ENCODE measurements at places on chromosomes 6 and 20.

- no peak for DNase-seq
Measured at GRCh38 chr6:75815756-75816155, 66.7 kb downstream of the MYO6 start.

DNA sequence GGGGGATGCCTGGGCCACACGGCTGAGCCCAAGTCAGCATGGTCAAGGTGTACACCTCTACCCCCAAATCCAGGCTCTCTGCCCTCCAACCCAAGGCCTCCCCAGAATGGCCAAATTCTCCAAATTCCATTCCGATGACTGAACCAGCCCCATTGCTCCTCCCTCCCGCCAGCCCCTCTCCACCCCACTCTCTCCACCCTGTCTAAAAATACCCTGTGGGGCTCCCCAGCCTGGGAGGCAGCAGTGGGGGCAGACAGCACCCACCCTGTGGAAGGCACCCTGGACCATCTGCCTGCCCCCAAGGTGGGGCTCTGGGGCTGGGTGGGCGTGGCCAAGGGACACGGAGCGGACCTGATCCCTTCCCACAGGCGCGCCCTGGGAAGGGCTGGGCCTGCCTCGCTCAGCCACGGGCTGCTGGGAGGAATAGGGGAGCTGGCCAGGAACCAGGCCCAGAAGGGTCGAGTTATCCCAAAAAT, 11.4 kb downstream of the TEAD3 start:
- DNase-seq: no peak

DNA sequence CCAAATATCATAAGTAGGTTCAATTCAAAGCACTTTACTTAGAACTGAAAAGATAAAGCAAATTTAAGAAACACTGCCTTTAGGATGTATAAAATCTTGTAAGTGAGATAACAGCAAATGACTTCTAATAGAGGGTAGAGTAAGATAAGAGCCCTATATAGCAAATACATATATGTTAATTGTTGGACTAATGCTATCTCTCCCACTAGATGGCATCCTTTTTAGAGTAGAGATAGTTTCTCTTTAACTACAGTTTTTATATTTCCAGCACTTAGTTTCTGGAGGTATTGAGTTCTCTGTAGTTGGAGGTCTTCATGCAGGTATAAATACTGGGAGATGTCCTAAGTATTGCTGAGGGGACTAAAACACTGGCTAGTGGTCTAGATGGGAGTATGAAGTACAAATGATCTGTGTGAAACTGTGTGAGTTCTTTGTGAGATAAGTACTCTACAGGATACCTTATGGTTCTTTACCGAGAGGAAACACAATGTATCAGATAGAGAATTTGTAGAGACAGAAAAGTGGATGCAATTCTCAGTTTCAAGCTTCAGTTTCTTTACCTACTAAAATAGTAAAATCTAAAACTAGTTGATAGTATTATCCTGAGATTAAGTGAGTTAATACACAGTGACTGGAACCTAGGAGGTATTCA, 399.3 kb downstream of the KHDRBS2 start:
- DNase-seq: no peak

DNA sequence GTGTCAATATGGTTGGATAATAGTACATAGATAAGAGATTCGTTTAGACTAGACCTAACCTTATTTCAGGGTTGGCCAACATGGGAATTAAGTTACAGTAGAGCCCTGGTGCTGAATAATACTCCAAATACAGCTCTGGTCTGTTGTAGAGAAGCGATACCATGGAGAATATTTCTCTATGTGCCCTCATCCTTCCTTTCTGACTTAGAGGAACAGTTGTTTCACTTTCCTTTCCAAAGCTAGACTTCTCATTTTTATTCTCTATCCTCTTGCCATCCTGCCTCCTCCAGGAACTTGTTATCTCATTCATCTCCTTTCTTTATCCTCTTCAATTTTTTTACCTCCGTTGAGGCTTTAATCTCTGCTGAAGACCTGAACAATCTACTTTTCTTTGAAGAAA, 68.9 kb downstream of the EDN1 start:
- no peak for DNase-seq

GRCh38 chr20:18405826-18406225, 61.0 kb downstream of the DZANK1 start:
- DNase-seq: no peak

GRCh38 chr6:52576392-52577021, 353 bp downstream of the TRAM2 start:
- DNase-seq: peak; percentile 62

DNA sequence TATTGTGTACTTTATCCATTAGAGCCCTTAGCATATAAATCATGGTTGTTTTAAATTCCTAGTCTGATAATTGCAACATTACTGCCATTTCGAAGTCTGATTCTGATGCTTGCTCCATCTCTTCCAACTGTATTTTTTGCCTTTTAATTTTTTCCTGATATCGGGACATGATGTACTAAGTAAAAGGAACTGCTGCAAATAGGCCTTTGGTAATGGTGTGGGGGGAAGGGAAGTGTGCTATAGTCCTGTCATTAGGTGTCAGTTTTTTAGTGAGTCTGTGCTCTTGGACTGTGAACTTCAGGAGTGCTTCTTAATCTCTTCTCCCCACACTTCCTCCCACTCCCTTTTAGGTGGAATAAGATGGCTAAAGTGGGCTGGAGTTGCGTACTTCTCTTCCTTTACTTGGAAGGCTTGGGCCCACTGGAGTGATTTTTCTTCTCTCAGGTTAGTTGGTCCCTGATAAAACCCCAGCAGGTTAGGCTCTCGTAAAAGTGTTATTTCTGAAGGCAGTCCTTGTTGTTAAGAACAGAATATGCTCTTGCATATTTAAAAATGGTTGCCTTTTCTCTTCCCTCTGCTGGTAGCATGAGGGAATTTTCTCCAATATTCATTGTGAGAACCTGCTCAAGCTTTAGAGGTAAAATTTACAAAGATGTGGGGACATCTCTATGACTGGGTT, 18.1 kb downstream of the STXBP5 start:
- no peak for DNase-seq

GRCh38 chr6:37982317-37982716, 162.8 kb downstream of the ZFAND3 start:
- no peak for DNase-seq

DNA sequence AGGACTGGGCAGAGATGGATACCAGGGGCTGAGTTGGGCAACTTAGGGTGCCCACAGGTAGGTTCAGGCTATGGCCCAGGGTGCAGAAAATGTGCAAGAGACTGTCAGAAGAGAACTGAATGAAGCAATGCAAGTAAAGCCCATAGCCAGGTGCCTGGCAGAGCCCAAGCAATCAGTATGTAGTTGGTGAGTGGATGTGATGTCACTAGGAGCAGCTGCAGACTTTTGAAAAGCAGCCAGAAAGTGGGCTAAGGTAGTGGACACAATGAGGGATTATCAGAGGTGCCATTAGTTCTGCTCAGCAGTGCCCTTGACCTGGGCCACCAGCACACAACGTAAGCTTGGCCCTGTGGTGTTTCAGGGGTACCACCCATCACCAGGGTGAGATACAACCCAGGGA, 135.3 kb downstream of the SOBP start:
- DNase-seq: no peak

DNA sequence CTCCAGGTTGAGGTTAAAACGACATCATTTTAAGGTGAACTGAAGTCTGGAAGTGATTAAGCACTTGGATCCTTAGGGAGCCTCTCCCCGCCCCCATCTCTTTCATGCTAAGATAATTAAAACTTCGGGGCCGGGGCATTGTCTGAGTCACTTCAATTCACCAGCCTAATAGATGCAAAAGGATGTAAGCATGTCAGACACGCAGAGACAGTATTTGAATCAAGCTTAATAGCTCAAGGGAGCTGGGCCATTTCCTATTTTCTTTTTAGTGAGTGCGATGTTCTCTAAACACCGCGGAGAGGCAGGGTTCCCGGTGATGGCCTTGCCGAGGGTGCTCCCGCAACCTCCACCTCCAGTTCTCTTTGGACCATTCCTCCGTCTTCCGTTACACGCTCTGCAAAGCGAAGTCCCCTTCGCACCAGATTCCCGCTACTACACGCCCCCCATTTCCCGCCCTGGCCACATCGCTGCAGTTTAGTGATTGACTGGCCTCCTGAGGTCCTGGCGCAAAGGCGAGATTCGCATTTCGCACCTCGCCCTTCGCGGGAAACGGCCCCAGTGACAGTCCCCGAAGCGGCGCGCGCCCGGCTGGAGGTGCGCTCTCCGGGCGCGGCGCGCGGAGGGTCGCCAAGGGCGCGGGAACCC, 516 bp upstream of the IRF4 start:
- no peak for DNase-seq

DNA sequence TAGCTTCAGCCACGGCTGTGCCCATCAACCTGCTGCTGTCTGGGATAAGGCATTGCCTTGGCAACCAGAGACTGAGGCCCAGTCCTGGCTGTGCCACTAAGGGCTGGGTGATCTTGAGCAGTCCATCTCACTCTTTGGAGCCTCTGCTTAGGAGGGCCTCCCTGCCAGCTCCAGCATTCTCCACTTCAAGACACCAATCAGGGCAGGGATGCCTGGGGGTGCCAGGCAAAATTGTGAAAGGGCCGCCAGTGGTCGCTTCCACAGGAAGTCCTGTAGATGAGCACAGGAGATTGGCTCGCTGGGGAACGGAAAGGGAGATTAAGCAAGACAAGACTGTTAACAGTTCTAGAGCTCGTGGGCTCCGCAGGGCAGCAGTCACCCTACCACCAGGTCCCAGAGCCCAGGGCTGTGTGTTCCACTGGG, at the start of gene RAB44:
Gene RAB44 (plus strand): TSS at position 346 of the 423 bp plus-strand sequence. CDS start 6,410 bp downstream, outside the sequence.
- no peak for DNase-seq

- no peak for DNase-seq
Measured at GRCh38 chr6:142361345-142361744, 59.5 kb downstream of the ADGRG6 start.

GRCh38 chr20:41048461-41049301, 20.1 kb downstream of the TOP1 start:
- DNase-seq: peak; percentile 46

GRCh38 chr20:32709632-32710121, 33.6 kb downstream of the COMMD7 start:
- no peak for DNase-seq

DNA sequence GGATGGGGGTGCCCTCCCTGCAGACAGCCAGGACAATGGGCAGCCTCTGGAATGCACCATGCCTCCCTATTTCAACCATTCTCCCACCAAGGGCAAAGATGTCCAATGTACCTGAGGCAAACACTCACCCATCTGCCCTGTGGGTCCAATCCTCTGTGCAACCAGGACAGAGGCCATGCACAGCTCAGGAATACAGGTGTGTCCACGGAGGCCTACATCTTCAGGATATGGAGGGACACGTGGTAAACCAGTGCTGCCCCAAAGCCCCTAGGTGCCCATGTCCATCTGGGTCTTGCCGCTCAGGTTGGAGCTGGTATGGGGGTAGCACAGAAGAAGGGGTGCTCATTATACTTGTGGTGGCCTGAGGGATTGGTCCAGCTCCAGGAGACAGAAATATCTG, 20.4 kb upstream of the TAF8 start:
- no peak for DNase-seq

DNA sequence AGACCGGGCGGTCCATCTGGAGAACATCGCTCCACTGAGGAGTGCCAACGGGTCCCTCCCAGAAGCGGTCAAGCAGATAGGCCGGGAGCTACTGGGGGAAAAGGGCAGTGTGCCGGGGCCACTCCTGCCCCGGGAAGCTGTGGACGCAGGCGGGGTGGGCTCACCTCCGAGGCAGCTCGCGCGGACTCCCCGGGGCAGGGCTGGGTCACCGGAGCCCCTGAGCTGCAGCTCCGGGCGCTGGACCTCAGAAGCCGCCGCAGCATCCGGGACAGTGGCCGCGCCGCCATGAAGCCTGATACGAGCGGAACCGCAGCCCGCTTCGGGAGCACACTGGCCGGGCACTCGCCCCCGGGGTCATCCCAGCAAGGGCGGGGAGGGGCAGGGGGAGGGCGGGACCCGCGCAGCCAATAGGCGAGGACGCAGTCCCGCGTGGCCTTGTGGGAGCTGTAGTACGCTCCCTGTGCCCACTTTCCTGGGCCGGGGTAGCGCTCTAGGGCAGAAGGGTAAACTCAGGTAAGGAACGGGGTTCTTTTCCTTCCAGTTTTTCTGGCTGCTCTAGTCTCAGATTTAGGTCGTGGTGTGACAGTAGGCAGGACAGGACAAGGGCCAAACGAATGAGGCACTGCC, at the start of gene MOCS1:
Gene MOCS1 (minus strand): TSS at position 332 of the 627 bp plus-strand sequence. CDS start 45 bp downstream, at position 287.
- peak; percentile 19 for DNase-seq

GRCh38 chr6:106966229-106966628, 8.3 kb downstream of the CD24 start:
- no peak for DNase-seq

DNA sequence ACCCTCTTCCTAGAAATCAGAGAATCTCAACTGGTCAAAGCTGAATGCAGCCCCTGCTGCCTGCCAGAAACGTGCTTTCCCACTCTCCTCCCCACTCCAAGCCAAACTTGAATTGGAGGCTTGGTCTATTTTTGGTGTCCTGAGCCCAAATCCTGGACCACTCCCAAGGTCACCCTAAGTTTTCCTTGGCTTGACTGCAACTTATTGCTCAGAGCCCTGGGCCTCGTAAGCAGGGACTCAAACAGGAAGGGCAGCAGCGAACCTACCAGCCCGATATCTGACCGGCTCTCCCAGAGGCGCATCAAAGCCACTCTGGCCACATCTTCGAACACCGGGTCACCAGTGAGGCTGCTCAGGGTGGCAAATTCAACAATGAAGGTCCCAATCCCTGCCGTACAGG, 12.7 kb downstream of the EDEM2 start:
- no peak for DNase-seq

DNA sequence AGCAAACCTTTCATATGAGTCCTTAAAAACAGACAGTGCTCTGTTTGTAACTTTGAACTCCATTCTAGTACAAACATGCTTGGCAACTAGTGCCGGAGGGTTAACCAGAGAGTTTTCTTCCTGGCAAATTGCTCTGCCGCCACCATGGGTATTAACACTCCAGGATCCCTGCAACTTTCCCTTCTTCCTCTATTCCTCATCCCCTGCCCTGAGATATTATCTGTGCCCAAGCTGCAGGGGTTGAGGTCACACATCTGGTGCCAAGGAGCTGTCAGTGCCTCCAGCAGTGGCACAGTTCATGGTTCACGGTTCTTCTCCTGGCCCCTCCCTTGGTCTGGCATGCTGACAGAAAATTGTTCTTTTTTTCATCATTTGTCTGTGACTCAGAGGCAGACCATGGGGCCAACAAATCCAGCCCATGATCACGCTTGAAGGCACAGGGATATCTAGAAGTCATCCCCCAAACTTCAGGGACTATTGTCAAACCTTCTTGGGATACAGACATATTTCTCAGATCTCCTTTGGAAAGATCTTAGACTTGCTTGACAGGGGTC, 77.5 kb downstream of the ATXN1 start:
- no peak for DNase-seq

DNA sequence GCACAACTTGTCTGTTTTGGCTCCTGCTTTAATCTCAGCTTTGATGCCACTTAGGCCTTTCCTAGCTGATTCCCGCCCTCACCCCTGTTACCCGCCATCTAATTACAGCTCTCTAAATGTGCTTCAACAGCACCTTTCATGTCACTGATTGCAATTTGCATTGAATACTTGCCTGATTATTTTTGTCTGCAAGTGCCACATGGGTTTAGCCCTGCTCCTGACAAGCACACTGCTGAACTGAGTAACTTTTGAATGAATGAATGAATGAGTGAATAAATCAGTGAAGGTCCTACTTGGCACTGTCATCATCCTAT, 591 bp upstream of the DCBLD1 start:
- no peak for DNase-seq
